ENCODE measurements at places on chromosomes 16 and 17.

- DNase-seq, result peak; percentile 73
These were observed 37.7 kb downstream of the DUSP14 start for GRCh38 chr17:37527249-37527851.

GRCh38 chr16:75250809-75251279, 580 bp downstream of the BCAR1 start:
- DNase-seq, result peak; percentile 52

DNA sequence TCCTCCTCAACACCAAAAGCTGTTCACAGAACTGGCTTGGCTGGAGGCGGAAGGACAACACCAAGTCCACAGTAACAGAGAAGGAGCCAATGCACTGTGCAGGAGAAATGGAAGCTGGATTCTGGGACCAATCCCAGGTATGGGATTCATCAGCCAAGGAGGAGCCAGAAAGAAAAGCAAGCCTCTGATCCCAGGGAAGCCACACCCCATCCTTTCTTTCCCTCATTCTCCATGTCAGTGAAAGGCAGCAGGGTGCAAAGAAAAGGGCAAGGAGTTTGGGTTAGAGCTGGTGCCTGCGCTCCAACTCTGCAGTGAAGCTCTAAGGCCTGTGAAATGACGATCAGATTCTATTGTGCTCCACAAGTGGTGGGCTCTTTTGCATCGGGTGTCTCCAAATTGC, 11.0 kb downstream of the DCAKD start:
- no peak for DNase-seq

- no peak for DNase-seq
These were observed 9.4 kb downstream of the MPO start for GRCh38 chr17:58271216-58271931.

DNA sequence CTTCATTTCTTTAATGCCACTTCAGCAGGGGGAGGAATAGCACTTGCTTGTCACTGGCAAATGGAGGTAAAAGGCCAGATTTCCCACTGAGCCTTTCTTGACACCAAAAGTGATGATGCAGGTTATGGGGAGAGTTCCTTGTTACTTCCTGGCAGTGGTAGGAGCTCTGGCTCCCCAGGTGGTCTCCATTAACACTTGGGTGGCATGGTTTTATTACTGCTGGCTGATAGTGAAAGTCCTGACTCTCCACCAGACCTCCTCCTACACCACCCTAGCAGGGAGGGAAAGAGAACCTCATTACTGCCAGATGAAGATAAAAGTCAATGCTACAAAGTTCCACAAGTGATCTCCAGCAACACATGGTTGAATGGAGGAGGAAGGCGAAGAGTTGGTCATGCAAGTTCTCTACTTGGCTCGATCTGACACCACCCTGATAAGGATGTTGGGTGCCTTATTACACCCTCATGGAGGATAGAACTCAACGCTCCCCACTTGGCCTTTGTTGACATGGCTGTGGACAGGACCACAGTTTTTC, 152.7 kb upstream of the GNAO1 start:
- DNase-seq, result no peak

GRCh38 chr17:42871647-42872046, 20.6 kb downstream of the AOC3 start:
- no peak for DNase-seq

DNA sequence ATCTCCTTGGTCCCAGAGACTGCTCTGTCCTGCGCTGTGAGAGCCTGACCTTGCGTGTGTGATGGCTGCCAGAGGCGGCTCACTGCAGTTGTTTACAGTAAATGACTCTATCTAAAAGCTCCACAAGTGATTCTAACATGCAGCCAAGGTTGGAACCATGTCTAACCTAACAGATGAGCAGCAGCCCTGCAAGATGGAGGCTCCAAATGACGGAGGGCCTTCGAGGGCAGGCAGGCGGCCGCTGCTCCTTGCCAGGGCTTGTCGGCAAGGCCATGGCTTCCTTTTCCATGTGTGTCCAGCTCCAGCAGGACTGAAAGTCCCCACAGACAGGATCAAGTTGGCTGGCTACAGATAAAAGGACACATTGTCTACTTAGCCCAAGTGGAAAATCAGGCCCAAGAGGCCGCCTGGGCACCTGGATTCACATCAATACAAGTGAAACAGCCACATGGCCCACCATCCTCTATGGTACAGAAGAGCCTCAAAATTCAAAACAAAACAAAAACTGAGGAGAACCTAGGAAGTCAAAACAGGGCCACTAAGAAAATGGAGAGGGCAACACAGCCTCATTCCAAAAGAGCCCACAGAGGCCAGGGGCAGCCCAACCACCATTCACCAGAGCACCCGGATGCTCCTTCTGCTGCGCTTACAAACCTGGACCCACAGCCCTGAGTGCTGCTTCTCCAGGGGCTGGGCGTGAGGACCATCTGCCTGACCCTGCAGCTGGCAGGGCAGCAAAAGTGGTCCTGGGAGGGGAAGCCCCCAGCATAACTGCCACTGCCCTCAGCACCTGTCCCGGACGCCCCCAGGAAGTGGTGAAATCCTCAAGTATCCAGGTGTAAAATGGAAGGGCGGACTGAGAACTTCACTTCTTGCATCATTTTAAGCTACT, 65.0 kb downstream of the AMFR start:
- peak; percentile 3 for DNase-seq

GRCh38 chr17:14329900-14330491, 29.1 kb downstream of the HS3ST3B1 start:
- no peak for DNase-seq

DNA sequence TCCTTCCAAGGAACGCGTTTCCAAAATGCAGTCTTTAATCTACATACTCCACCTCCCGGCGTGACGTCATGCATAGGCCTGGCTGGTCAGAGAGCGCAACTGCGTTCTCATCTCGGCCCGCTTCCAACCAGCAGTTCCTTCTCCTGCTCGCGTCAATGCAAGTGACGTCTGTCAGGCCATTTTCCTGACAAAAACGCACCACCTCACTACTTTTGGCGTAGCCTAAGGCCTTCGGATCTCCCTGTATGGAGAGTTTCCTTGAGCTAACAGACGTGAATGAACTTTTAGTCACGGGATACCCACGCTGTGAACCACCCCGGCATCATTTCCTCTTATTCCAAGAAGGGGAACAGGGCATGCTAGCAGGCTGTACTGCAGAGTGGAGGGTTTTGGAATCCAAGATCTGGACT, 25.0 kb downstream of the TEX14 start:
- DNase-seq, result no peak

DNA sequence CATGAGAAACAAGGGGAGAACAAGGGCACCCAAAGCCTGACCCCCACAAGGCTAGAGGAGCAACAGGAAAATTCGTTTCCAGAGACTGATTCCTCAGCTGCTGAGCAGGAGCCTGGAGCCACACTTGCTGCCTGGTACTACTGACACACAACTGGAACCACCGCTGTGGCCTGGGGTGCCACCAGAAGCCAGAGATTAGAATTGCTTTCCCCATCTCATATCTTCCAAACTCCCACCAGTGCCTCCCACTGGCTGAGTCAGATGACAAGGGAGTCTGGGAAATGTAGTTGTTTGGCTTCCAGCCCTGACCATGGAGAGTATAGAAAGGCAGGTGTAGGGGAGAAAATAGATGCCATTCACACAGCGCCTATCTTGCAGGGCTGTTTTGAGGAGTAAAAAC, 4.1 kb upstream of the TMEM11 start:
- DNase-seq, result no peak

DNA sequence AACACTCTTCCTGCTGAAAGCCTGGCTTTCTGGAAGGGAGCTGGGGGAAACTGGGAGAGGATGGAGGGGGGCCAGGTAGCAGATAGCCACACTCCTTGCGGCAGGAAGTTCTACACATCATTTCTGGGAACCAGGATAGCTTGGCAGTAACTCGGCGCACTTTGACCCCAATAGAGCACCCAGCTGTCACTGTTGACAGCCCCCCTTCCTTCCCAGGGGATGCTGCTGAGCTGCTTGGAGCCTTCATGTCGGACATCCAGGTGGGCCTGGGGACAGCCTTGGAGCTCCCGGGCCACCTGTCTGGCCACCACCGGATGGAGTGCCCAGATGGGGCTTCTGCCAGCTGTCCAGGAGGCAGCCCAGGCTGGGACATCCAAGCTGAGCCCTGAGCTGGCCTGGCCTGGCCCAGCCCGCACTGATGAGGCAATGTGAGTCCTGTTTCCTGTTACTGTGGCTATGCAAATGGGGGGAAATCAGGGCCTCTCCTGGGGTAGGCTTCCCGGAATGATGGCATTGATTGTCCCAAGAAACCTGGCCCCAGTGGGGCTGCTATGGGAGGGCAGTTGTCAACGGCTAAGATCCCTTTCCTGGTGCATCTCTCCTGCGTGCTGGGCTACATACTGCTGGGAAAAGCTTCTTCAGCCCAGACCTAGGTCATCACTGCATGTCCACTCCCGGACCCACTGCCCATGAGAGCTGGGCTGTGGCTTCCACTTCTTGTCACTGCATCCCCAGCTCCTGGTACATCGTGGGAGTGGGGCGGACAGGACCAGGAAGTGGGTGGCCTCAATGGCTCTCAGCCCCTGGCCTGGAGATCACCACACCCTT, 50.0 kb downstream of the SOCS1 start:
- no peak for DNase-seq
